ENCODE measurements at places on chromosomes 4 and X.
A peak's percentile ranks its signal among the peaks of the same experiment; 100 is the strongest.

- peak; percentile 90 for DNase-seq
Observed at GRCh38 chr4:110085131-110085530, 113.3 kb downstream of the ELOVL6 start.

DNA sequence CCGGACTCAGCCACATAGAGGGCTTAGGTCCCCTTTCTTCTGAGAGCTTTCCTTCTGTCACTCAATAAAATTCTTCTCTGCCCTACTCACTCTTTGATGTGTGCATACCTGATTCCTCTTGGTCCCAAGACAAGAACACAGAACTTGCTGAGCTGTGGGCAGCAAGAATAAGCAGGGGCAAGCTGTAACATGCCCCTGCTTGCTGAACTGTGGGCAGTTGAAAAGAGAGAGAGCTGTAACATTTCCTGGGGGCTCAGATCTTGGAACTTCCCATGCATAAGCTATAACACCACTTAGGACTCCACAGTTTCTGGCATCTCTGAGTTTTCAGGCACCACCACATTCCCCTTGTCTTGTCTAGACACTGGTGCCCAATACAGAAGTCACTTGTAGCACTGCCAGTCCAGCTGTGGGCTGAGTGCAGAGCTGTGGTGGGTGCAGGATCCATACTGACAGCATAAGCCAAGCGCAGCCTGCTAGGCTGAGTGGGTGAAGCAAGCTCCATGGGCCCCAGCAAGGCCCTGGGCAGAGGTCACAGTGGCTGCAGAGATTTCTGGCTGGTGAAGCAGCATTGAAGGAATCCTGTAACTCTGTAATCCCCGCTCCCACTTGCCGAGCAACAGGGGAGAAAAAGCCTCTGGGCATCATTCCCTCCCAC, 241.2 kb downstream of the PCDH10 start:
- DNase-seq: no peak

- DNase-seq: no peak
Observed at GRCh38 chr4:128721896-128722295, 87.6 kb upstream of the JADE1 start.

DNA sequence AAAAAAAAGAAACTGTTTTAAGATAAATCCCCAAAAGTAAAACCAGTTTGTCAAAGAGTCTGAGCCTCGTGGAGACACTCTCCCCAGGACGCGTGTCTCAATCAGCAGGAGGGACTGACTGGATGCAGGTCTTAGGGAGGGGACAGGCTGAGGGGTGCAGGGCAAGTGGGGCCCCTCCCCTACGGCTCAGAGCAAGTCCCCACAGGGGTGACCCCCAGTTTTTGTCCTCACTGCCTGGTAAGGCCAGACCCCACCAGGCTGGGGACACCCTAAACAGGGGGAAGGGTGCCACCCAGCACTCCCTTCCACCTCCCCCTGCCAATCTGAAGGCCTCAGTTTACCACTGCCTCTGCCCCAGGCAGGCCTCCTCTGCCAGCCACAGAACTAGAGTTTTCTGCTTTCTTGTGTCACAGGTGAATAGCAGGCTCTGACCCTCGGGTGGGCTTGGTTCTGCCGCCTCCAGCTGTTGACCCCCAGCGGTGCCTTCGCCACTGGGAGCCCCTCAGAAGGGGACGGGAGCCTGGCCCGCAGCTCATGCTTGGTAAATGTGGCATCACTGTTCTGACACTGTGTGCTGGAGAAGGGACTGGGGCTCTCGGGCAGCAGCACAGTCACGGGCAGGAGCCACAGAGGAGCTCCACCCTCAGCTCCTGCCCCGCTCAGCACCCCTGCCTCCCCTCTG, 69.8 kb upstream of the MXD4 start:
- no peak for DNase-seq

- DNase-seq: peak; percentile 10
Observed at GRCh38 chrX:22534643-22535042, 261.9 kb downstream of the CBLL2 start.

- no peak for DNase-seq
Observed at GRCh38 chr4:44425614-44426208, 22.9 kb downstream of the KCTD8 start.

GRCh38 chr4:14234307-14234706, 606.8 kb upstream of the BOD1L1 start:
- DNase-seq: no peak

GRCh38 chr4:56552273-56552672, 46.7 kb downstream of the ARL9 start:
- no peak for DNase-seq

- no peak for DNase-seq
Observed at GRCh38 chr4:159284113-159284512, 181.2 kb downstream of the RAPGEF2 start.

GRCh38 chrX:133215747-133216146, 2.4 kb downstream of the TFDP3 start:
- DNase-seq: peak; percentile 11

DNA sequence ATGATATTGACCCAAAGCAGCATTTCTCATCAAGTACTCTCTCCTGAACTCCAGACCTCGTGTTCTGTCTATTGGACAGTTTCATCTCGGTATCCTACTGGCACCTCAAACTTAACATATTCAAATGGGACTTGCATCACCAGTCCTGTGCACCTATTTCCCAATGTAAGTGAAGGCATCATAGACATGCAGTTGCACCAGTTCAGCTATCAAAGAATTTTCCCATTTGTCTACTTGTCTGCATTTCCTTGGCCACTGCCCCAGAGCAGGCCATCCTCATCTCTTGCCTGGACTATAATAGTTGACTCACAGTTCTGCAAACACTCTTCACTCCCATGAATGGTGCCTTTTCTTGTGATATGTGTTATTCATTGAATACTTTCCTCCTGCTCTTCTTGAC, 11.3 kb upstream of the LIMCH1 start:
- no peak for DNase-seq

Data from transverse colon (tissue), 4 donors.